Regular cardiac myocyte (primary cell): ENCODE measurements at places on chromosomes 7 and 10. TPM values are rescaled to one million over a fixed set of nuclear protein-coding genes. Genes with fewer than 3 reads are reported as not detected.

The CDHR1 gene
- 0.19 and 0.56 TPM in 2 replicates for total RNA-seq

The RAB19 gene
- not detected in 2 replicates for total RNA-seq

The XRCC2 gene
- total RNA-seq = 1.1 and 6.9 TPM in 2 replicates

The TUBAL3 gene
- total RNA-seq = under 0.01 TPM in 1 of 2 replicates, not detected in the other

The NKX1-2 gene
- total RNA-seq = not detected in 2 replicates

The RPEL1 gene
- total RNA-seq = under 0.01 and 0.19 TPM in 2 replicates

The AGAP6 gene
- total RNA-seq = 1.7 and 2.5 TPM in 2 replicates

The CACNA2D1 gene
- total RNA-seq = 263 and 525 TPM in 2 replicates

The C10orf71 gene
- total RNA-seq = not detected in 2 replicates

The SPDYE2B gene
- not detected in 2 replicates for total RNA-seq

The HSPA12A gene
- total RNA-seq = 10.9 and 18.0 TPM in 2 replicates

The OR13A1 gene
- total RNA-seq = not detected in 2 replicates

The IFRD1 gene
- 40.3 and 97.8 TPM in 2 replicates for total RNA-seq

The ZFAND2A gene
- total RNA-seq = 16.7 and 18.6 TPM in 2 replicates

The RAB11FIP2 gene
- total RNA-seq = 12.1 and 13.2 TPM in 2 replicates
